Activated CD8-positive, alpha-beta memory T cell treated with anti-CD3 and anti-CD28 coated beads, Interleukin-2, amount 50 U/mL, for 4 hours (primary cell): ENCODE measurements at places on chromosomes 1 and 21.

GRCh38 chr1:203275656-203276272 is 29.6 kb upstream of the BTG2 start:
- DNase-seq, result no peak

- no peak for DNase-seq
Measured at GRCh38 chr1:23923592-23924499, 10.7 kb upstream of the CNR2 start.

GRCh38 chr1:54314696-54315095 is 91.5 kb downstream of the SSBP3 start:
- DNase-seq, result no peak

DNA sequence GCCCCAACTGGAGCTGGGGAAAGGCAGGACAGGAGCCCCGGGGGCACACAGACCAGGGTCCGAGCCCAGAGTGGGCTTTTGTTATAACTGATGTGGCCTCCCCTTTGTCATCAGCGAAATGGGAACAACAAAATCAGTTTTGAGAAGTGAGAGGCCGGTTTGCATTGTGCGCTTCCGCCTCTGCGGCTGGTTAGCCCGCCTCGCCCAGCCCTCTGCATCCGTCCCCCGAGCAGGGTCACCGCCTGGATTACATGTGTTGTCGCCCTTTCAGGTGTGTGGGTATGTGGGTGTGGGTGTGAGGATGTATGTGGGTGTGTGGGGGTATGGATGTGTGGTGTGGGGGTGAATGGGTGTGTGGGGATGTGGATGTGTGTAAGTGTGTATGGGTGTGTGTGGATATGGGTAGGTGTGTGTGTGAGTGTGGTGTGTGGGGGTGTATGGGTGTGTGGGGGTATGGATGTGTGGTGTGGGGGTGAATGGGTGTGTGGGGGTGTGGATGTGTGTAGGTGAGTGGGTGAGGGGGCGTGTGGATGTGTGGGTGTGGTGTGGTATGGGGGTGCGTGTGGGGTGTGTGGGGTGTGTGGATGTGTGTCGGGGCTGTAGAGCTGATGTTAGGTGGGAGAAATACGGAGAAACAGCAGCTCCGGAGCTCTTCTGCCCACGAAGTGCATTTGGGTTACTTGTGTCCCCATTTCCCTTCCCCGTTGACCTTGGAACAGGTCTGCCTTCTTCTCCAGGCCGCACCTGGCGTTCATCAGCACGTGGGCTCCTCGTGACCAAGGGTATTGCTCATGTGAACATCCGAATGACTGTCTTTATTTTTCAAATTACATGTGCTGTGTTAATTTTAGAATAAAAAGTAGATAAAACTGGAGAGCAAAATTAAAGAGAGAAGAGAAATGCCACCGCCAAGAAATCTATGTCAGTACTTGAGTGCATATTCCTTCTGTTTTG is 67.6 kb downstream of the FHAD1 start:
- DNase-seq, result no peak

DNA sequence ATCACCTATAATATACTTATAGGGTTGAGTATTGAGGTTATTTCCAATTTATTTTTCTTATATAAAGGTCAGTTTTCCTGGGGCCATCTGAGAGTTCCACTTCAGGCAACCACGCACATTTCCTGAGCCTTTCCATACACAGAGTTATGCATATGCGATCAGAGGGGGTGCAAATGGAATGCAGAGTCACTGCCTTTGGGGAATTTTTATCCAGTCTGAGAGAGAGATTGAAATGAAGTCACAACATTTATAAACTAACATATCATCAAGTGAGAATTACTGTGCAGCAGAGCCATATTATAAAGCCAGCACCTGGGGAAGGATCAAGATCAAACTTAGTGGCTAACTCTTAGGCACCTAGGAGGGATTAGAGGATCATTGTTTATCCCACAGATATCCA is 299.9 kb upstream of the PLXNA2 start:
- DNase-seq, result no peak

DNA sequence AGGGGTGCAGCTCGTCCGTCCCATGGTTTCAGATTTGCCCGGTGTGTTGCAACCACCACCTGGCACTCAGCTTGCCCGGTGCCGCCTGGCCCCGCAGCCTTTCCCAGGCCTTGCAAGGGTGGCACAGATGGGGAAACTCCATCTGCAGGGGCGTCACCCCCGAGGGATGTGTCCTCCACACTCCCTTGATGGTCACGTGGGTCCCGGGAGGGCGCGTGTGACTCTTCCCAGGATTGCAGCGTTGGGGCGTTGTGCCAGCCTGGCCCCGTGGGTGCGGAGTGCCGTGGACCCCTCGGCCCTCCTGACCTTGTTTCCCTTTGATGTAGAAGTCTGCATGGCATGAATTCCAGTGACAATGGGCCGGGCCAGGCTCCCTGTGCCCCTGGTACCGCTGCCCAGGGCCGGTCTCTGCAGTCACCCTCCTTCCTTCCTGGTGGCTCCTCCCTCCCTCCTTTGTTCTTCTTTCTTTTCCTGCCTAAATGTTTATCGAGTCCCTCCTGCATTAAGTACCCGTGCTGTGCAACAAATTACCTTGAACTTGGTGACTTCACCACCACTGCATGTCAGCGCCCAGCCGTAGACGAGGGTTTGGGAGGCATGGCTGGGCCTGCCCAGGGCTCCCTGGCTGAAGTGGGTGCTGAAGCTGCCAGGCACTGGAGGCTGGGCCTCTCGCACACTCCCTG is 22.9 kb downstream of the RRP1 start:
- no peak for DNase-seq

DNA sequence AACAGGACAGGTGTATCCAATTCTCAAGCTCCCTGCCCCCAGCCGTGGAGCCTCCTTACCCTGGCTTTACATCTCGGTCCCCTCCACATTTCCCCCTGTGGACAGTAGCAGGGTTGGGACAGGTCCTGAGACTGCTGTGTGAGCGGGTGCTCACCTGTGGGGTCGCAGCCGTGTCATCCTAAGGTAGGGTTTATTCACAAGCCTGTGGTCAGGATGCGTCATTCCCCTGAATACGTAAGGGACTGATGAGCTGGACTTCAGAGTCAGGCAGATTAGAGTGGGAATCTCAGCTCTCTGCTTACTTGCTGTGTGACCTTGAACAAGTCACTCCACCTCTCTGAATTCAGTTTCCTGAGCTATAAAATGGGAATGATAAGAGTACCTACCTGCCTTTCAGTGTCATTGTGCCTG is 17.7 kb downstream of the ZNF362 start:
- no peak for DNase-seq

DNA sequence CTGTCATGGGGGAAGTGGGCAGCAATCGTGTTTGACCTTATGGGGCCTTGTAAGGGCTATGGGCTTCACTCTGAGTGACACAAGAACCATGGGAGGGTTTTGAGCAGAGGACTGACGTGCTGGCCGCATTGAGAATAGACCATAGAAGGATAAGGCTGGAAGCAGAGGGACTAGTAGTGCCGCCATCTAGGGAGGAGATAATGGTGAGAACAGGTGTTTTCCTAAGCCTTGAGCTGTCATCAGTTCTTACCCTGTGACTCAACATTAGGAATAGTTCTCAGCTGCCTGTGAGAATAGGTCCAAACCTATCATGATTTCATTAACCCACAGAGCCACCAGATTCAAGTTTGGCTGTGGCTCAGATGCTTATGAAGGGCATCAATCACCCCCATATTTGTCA is 228.5 kb downstream of the CACNA1E start:
- no peak for DNase-seq

DNA sequence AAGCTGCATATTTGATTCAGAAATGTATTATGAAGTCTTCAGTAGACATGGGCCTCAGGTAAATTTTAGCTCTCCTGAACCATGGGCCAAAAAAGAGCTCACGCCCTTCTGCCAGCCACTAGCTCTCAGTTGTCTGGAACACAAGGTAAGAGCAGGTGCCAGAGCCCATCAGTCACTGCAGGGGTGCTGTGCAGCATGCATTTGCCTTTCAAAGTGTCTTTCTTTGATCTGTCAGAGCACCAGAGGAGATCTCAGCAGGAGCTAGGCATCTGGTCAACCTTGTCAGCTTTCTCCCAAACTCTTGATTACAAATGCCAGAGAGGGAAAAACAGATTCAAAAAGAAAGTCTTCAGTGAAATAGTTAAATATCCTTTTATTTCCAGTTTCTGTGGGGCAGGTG is 332.3 kb downstream of the COL11A1 start:
- DNase-seq, result no peak

DNA sequence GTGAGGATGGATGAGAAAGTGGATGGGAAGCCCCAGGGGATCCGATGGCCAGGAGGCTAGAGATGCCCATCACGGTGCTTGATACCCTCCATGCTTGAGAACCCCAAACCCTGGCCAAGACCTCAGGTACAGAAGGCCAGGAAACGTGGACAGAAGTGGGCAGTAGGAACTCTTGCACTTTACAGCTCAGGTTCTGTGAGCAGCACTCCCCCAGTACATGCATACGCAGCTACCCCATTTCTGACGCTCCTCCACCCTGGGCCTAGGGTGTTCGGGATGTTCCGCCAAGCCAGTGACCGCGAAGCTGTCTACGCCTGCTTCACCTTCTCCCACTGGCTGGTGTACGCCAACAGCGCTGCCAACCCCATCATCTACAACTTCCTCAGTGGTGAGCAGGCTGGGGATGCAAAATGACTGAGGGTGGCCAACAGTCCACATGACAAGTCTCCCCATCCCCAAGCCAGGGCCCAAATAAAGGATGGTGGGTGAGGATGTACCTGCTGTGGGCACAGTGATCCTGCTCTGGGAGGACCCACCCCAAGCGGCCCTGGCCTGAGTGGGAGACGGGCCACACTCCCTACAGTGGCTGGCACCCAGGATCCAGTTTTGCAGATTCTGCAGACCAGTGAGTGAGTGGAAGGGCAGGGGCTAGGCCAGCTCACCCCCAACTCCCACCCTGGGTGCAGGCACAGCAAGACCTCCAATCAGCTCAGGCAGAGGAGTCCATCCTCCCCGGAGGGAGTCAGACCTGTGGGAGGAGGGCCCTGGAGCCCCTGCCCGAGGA is 7.4 kb downstream of the HCRTR1 start:
- no peak for DNase-seq

DNA sequence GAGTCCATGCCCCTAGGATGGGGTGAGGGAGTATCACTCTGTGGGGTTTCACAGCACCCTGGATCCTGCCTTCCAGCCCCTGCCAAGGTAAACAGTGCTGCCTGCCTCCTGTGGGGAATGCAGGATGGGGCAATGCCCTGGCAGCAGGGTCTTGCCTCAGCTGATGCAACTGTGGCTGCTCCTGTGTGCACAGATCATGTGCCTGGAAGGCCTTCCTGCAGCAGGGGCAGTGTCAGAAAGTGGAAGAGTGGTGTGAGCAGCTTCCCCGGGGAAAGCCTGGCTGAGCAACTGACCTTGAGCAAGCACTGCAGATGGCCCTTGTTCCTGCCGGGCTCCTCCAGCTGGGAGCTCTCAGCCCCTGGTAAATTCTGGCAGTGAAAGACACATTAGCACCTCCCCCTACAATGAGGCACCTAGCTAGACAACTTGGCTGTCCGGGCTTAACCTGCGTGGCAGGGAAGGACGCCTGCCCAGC is 9.9 kb downstream of the TOR3A start:
- DNase-seq, result no peak

- no peak for DNase-seq
Measured at GRCh38 chr21:44449473-44450363, 5.6 kb upstream of the LRRC3 start.

DNA sequence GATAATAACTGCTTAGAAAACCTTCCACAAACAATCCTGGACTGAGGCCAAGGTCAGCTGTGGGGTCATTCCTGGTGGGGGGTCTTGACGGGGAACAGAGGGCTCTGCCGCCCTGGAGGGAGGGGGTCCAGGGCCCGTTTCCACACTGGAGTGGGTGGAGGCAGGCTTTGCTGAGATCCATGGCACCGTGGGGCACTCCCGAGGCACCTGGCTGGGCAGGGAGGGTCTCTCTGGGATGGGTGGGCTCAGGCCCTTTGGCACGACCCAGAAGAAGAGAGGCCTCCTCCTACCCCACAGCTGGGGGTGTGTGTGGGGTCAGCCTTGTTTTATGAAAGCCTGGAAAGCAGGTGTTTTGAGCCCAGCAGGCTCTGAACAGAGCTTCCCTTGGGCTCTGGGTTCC is 5.1 kb downstream of the MMEL1 start:
- no peak for DNase-seq

- no peak for DNase-seq
Measured at GRCh38 chr1:11499601-11500331, 20.8 kb downstream of the DISP3 start.

DNA sequence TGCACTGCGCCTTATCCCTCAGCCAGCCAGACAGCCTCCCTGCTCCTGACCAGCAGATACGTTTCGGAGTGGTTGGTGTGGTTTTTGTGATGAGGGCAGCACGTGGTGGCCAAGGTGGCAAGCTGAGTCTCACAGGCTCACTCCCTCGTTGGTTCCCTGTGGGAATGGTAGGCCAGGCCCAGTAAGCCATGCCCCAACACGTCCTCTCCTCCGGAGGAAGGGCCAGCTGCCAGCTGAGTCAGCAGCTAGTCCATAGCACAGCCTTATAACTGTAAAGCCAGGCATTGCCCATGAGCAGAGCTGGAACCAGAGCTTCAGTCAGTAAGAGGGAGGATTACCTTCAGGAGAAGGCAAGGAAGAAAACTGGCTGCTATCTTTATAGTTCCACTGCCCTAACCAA is 29.5 kb downstream of the SZRD1 start:
- no peak for DNase-seq

DNA sequence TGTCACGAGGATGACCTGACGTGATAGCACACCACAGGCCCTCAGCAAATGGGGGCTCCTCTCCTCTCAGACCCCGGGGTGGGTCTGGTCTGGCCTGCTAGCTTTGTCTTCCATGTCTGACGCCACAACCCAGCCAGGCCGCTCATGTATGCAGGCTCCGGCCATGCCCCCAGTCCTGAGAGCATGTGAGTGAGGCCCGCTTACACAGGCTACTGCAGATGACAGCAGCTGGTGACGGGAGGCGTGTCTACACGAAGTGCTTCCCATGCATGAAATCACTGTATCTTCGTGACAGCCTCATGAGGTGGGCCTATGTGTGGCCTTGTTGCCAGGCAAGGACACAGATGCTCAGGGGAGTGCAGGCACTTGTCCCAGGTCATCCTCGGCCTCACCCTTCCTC is 16.4 kb downstream of the WNT4 start:
- no peak for DNase-seq

DNA sequence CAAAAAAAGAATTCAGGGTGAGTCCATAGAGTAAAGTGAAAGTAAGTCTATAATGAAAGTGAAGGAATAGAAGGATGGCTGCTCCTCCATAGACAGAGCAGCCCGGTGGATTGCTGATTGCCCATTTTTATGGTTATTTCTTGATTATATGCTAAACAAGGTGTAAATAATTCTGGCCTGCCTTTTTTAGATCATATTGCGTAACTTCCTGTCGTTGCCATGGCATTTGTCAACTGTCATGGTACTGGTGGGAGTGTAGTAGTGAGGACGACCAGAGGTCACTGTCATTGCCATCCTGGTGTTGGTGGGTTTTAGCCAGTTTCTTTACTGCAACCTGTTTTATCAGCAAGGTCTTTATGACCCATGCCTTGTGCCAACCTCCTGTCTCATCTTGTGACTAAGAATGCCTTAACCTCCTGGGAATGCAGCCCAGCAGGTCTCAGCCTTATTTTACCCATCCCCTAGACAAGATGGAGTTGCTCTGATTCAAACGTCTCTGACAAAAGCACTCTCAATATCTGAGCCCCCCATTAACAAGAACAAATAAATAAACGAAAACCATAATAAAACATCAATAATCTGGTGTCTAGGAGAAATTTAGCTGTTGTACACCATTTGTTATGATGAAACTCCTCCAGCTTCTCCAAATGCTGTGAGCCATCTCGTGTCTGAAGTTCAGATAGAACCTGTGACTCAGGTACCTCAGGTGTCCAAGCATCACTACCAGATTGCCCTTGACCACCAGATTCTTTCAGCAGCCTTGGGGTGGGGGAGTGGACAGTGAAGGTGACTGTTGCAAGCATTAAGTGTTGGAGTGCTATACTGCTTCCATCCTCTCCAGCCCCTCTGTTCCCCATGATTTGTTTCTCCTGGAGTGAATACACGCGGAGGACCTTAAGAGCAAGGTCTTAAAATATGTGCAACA is 36.0 kb downstream of the EBNA1BP2 start:
- DNase-seq, result no peak
